ENCODE measurements at places on chromosomes 7 and 10.

DNA sequence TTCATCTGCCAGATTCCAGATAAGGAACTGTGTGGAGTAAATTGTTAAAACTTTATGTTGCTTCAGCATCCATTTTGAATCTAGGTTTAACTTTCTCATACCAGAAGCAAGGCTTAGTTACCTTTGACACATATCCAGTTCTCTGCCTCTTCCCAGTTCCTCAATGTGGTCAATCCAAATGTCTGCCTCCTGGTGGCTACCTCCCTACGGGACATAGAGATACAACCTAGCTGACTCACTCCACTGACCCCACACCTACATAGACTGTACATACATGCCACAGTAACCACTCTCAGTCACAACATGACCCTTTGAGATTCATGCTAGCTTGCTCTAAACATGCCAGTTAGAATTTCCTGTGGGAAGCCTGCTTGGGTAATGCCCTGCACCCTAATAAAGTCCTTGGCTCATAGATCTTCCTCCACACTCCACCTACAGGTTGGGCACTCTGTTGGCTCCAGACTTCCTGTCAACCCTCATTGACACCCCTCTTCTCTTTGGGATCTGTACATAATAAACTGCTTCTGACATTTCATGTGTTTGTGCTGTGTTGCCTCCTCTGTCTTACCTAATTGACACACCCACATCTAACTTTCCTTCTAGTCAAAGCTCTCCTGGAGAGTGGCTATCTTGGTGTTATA lies 278.1 kb downstream of the HTR7 start:
- no peak for DNase-seq

DNA sequence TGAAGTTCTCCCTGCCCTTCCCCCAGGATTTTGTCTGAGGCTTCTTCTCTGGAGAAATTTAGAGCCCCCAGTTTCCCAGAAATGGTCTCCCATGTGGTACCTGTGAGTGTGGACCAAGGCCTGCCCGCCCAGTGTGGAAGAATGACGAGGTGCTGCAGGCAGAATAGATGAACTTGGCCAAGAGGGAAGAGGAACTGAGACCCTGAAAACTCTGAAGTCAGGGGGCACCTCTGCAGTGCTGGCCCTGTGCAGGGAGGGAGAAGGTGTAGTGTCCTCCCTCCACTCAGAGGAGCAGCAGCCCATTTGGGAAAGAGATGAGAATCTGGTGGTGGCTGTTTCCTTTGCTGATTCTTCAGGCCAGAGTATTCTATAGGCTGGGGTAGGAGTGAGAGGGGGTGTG lies 115.2 kb upstream of the PCGF5 start:
- no peak for DNase-seq

GRCh38 chr10:30007406-30007805 lies 52.0 kb downstream of the JCAD start:
- DNase-seq = no peak

DNA sequence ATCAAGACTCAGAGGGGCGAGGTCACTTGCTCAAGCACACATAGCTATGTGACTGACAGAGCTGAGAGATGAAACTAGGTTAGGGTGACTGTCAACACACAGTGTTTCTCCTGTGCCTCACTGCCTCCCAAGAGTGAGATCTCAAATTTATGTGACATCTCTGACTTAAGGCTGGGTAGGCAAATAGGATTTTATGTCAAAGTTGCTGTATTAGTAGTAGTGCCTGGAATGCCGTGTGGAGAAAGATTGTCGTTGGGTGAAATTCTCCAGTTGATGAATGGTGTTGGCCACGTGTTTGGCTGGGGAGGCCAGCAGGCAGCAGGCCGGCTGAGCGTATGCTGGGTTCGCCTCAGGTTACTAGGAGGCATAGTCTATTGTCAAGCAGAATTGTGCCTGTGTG lies 148.3 kb upstream of the BMPER start:
- DNase-seq = no peak

GRCh38 chr10:88728107-88728763 lies 22.2 kb downstream of the LIPK start:
- no peak for DNase-seq

DNA sequence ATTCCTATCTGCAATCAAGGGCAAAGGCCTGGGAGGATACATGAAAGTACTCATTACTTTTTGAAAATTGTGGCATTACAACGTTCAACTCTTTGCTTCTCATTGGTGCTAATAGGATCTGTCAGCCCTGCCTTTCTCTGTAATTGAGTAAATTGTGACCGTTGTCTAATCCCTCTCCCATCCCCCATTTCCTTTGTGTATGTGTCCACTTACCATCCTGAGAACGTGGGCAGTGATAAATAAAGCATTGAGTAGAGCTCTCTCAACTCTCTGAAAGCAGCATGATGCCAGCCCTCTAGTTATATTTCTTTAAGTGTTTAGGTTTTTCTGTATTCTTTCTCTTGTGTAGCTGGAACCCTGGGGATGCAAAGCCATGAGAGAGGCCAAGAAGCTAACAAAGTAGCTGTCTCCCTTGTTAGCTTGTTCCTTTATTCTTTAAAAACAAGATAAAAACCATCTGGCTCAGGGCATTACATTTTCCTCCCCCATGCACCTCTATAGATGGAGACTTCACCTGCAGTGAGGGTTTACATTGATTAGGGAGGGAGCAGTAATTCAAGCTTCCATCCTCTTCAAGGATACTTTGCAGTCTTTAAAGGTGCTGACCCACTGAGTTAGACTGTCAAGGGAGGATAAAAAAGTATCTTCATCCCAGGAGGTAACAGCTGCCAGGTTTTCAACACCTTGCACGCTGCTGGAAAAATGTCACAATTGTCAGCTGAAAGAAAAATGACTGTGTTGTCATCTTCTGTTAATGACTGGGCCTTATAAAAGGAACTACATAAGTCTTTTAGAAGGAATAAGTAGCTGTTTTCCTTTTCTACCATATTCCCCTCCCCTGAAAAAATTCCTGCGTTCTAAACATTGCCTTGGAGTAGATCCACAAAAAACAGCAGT lies 112.3 kb downstream of the BTRC start:
- DNase-seq = no peak

DNA sequence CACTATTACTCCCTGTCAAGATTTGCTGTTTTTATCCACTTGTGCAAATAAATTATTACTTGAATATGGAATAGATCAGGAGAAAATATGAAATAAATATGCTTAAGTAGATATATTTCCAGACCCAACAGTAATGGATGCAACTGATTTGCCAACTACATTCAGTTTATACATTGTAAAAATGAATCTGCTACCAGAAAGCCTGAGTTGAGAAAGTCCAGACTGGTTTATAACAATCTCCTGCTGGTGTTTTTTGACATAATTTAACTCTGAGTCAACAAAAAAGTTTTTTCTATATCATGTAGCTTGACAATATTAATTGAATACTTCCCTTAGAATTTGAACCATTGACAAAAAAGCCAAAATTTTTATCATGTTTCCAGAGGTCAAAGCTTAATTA lies 265.8 kb upstream of the SEMA3D start:
- no peak for DNase-seq

GRCh38 chr7:142554560-142555532 lies 194.4 kb upstream of the PRSS1 start:
- no peak for DNase-seq

DNA sequence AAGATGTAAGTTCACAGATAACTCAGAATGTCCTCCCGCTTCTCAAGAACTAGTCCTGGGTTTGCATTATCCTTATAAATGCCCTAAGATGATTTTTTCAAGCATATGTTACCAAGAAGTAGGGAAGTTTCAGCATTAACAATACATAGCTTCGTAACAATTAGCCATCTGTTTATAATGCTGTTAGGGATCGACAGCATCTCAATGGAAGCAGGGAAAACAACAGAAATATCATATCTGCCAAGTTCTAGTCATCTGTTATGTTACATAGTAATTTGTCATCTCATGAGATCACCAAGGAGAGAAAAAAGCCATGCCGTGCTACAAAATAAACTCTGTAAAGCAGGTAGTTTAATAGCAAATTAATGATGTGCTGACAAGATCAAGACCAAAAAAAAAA lies 731.5 kb upstream of the C7orf33 start:
- DNase-seq = no peak

- no peak for DNase-seq
Observed at GRCh38 chr7:83697804-83698530, 49.0 kb upstream of the SEMA3E start.

GRCh38 chr7:123748171-123748733 lies 551 bp downstream of the WASL start:
- no peak for DNase-seq

DNA sequence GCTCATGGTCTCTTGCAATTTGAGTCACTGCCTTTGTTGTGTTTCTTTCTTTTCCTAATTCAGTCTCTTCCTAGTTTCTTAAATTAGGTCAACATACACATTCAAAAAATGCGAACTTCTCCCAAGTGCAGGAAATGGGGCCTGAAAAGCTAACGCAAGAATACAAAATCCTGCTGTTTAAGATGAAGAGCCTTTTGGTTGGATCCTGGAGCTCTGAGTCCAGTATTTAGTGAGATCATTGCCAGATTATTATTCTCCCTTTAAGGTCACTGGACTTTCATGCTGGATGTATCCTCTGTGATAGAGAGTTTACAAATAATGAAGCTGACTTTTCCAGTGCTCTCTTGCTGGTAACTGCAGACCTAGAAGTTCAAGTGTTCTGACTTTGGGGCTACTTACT lies 401.9 kb upstream of the MKI67 start:
- no peak for DNase-seq

DNA sequence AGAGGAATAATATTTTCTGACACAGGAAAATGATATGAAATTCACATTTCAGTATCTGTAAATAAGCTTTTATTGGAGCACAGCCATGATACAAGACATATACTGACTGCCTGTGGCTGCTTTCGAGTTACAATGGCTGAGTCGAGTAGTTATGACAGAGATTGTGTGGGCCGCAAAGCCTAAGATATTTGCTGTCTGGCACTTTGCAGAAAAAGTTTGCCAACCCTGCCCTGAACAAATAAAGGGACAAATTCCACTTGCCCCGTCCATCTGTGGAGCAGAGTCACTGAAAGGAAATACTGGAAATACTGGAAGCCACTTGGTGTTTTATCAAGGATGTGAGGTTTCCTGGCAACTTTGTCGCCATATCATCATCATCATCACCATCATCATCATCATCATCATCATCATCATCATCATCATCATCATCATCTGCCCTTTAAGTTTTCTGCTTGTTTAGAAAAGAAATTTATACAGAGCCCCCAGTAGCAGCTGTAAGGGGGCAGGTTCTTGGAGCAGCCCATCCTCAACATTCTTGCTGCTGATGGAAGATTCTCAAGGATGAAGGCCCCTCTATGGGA lies 85.8 kb downstream of the TCF7L2 start:
- no peak for DNase-seq

DNA sequence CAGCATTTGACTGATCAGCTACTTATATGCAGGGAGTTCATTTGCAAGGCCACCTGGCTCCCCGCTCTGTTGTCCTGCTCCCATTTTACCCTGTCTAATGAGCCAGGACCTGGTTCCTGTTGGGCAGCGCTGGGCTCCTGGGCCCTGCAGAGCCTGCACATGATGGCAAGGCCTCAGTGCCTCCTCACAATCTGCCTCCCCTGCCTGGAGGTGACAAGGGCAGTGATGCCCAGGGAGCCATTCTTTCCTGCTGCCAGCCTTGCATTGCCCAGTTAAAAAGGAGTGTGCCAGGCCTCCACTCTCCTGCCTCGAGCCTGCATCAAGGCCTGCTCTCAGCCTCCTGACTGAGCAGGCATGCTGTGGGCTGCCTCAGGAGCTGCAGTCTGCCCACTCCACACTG lies 28.5 kb downstream of the CHAT start:
- DNase-seq = no peak

- DNase-seq = no peak
Observed at GRCh38 chr10:86188796-86189558, 177.6 kb downstream of the GRID1 start.
